Activated gamma-delta T cell treated with Interleukin-2 at 50 U/mL for 16 hours (primary cell): ENCODE measurements at places on chromosomes 12 and 14.

DNA sequence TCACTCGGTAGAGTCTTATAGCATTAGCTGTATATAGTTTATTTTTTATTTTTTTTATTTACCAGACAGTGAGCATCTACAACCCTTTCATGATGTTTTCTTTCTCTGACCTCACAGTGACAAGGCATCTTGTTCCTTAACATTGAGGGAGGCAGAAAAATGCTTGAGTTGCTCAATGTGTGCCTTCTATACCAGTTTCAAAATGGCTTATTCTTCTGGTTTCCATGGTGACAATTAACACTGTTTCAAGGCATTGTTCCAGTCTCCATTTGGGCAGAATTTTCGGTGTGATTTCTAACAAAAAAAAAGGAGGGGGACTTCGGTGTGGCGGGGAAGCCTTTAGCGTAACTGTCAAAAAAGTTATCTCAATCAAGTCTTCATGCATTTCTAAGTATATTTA is 209.7 kb upstream of the NPAS3 start:
- DNase-seq = no peak

DNA sequence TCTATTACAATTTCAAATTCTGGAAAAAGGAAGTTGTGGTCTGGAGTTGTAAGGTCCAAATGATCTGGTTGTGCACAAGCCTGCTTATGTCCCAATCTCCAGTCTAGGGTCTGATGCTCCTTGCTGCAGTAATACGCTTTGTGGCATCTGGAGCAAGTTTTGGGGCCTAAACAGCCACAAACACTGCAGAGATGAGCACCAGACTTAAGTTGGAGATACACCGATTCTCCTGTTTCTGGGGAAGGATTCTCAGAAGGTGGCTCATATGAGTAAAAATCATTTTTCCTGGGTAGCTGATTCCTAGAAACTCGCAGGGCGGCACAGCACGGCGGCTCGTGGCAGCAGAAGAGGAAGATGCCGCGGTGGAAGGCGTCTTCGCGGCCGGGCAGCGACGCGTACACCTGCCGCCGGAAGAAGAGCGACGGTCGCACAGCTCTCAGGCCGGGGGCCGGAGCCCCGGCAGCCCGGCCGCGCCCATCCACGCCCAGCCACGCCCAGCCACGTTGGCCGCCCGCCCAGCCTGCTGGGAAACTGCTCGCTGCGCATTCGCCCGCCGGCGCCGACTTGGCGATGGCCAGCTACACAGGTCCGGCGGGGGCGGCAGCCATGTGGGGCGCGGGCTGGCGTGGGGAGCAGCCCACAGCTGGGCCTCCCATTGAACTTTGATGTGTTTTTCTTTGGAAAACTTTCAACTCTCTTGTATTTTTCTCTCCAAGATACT is 129.0 kb downstream of the ASCL4 start:
- DNase-seq = no peak

GRCh38 chr12:115114140-115114539 is 430.2 kb upstream of the TBX3 start:
- DNase-seq = no peak

DNA sequence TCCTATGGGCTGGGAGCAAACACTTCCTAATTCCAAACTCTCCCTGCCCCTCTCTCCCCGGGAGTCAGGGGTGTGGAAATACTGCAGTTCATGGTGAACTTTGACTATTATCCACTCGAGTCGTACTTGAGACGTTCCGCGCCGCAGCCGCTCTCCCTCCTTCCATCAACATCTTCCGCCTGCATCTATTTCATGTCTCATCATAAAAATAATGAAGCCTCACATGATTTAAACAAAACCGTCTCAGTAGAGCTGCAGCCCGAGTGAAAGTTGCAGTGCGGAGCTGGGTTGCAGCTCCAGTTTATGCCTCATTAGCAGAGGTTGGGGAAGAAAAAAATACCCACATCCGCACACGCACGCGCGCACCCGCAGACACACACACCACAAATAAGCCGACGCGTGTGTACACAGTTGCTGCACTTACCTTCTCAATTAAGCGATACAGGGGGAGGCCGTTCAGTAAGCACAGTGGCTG is 283 bp downstream of the LMO3 start:
- no peak for DNase-seq

DNA sequence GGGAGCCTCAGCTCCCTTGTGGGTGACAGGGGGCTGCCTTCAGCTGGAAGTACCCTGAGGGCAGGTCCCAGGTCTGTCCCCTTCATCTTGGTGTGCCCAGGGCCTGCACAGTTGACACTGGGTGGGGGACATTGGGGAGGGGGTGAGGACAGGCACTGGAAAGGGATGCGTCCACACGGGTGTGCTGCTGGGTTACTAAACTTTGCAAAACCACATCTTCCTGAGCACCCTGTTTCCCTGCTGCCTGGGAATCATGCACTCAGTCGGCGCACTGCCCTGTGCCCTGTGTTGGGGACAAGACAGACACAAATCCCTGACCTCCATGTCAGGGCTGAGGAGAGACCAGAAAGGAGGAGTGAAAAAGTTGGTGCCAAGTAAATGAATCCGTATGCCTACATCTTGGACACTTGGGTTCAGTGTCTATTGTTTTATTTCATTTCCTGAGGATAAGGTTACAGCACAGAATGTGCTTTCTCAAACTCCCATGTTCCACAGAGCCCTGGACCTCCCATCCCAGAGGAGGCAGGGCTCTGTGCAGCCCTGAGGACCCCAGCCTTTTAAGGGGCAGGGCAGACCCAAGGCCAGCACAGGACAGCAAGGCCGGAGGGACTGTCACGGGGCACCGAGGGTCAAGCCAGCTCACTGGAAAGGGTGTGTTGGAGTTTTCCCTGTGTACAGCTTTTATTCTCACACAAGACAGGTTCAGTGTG is 2.9 kb upstream of the SLC25A29 start:
- DNase-seq = no peak

GRCh38 chr14:75373616-75374015 is 54.2 kb upstream of the JDP2 start:
- DNase-seq = no peak

DNA sequence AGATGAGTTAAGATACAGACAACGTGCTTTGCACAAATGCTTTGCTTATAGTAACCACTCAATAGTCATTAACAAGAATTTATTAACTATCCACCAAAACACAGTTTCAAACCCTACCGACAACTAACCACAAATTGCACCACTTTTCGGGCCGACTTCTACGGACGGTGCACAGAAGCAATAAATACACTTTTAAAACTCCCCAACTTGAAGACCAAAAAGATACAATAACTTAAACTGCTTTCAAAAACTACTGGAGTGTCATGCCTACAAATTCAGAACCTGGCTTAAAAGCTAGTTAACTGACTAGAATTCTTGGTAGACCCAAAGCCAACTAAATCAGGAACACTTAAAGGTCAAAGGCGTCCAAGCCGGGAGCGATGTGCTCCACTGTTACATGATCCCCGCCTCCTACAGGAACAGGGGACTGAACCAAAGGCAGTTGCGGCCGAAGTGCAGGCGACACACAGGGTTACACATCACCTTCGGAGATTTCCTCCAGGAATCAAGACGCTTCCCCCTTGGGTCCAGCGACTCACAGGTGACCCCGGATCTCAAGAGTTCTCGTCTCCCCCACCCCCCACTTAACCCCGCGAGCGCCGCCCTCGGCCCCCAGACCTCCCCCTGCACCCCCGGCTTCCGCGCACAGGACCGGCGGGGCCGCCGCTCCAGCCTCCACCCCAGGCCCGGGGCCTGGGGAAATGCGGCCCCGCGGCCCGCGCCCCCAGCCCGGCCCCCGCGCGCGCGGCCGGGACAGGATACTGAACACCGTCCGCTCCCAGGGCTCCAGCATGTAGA is 507 bp downstream of the SPTSSA start:
- DNase-seq = peak; percentile 5

DNA sequence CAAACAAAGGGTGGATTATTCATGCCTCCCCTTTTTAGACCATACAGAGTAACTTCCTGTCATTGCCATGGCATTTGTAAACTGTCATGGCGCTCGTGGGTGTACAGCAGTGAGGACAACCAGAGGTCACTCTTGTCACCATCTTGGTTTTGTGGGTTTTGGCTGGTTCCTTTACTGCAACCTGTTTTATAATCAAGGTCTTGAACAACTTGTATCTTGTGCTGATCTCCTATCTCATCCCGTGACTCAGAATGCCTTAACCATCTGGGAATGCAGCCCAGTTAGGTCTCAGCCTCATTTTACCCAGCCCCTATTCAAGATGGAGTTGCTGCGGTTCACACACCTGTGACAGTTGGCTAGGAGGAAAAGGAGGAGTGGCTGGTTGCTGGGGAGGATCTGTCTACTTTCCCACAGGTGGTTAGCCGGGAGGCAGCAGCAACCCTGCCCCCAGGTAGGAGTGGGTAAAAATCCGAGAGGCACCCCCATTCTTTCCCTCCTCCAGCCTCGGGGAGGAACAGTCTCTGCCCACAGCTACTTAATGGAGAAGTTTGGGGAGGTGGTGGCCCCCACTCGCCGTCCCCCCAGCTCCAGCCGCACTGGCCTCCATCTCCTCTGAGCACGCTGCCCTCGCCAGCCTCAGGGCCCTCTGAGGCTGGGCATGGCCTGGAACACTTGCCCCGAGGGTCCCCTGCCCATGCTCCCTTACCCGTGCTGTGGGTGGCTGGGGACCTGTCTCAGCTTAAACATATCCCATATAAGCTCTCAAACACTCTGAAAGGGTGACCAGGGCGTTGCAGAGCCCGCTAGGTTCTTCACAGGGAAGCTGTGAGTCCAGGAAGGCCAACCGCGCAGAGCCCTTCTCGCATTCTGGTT is 41.7 kb downstream of the SMIM41 start:
- DNase-seq = no peak

DNA sequence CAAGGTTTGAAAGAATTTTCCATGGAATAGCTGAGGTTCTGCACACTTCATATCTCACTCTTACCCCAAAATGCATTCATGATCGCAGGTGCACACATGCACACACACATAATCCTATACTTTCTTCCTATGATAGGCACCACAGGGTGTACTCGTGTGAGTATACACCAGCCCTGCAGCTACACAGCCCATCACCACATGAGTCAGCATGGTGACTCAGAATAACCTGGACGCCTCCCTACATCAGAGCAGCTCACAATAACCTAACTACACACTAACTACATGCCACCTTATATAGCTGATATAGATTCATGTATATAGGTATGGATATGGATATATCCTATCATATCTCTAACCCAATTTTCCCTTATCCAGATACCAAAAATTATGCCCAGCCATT is 850.2 kb upstream of the TMEM132C start:
- no peak for DNase-seq

DNA sequence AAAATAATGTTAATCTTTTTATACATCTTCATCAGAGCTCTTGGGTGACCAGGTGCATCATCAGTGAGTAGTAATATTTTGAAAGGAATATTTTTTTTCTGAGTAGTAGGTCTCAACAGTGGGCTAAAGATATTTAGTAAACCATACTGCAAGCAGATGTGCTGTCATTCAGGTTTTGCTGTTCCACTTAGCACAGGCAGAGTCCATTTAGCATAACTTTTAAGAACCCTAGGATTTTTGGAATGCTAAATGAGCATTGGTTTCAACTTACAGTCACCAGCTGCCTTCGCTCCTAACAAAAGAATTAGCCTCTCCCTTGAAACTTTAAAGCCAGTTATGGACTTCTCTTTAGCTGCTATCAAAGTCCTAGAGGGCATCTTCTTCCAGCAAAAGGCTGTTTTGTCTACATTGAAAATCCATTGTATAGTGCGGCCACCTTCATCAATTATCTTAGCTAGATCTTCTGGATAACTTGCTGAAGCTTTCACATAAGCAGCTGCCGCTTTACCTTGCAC is 24.6 kb downstream of the RIMKLB start:
- no peak for DNase-seq
